ENCODE measurements at places on chromosomes 4 and X.

GRCh38 chrX:31093639-31093975, 21.8 kb upstream of the FTHL17 start:
- DNase-seq, result no peak

DNA sequence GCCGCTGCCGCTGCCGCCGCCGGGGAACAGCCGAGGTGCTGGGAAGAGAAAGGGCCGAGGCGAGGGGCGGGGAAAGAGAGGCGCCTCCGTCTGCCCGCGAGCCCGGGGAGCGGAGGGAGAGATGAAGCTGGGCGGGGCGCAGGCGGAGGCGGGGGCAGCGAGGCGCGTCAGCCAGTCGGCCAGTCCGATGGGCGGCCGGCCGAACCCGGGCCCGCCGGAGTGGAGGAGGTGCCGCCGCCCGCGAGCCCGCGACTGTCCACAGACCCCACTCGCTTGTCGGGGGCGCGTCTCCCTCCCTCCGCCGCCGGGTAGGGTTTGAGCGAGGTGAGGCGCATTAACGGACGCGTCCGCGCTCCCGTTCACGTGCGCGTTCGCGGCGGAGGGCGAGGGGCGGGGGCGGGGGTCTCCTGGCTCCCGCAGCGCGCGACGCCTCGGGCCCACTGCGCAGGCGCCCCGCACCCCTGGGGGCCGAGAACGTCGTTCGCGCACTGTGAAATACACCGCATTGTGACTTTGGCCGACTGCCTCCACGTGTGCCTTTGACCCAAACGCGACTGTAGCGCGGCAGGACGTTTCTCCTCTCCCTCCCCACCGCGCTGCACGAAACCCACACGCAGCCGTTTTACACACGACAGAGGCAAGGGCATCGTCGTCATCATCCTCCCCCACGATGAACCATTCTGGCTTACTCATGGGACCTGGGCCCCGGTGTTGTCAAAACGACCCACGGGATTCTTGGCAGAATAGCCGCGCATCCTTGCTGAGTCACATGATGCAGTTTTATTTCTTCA, at the start of gene NUDT11:
Gene NUDT11 (minus strand): TSS at position 92 of the 791 bp plus-strand sequence. CDS start 148 bp downstream, outside the sequence.
- DNase-seq, result no peak

DNA sequence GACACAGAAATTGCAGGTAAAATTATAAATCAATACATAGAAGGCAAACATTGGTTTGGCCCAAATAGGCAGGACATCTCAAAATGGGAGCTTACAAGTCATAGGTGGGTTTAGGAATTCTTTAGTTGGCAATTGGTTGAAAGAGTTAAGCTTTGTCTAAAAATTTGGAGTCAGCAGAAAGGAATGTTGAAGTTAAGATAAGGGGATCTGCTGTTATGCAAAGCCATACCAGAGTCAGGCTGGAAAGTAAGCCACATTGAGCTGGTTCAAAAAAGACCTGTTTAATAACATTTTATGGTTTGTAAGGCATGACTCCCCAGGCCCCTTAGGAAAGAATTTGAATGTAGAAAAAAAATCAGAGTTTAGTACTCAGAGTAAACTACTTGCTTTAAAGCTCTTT, 92.6 kb downstream of the IL13RA2 start:
- DNase-seq, result peak; percentile 4

DNA sequence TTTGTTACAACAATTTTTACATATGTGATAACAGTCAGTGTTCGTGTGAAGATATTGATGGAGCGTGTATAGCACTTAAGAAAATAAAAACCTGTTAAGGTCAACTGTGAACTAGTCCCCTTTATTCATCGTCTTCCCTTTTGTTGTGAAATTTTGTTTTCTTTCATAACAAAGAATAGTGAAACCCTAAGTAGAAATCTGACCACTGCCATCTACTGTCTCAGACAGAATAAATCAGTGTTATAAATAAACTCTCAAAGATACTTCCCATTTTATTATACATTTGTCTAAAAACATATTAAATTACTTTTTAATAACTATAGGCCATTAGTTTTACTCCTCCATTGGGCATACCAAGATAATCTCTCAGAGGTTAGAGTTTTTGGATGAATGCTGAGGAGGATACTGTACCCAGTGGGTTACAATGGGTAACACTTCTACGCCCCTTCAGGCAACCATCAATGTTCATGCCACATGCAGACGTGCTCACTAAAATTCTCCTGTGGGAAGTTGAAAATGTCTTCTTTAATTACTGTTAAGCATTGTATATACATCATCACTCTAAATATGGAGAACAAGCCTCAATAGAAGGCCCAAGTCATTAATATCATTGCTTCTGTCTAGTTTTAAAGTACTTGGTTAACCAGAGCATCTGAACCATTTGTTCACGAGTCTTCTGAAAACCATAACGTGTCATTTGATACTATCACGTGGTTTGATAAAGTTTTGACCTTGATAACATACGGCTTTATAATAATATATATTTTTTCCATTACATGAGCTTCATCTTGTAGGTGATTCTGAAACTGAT, 171.2 kb downstream of the TMA16 start:
- DNase-seq, result no peak

DNA sequence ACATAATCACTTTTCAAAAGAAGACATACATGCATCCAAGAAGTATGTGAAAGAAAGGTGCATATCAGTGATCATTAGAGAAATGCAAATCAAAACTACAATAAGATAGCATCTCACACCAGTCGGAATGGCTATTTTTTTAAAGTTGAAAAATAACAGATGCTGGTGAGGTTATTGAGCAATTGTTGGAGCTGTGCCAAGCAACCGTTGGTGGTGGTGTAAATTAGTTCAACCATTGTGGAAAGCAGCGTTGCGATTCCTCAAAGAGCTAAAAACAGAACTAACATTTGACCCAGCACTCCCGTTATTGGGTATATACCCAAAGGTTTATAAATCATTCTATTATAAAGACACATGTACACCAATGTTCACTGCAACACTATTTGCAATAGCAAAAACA, 14.2 kb downstream of the COX7B2 start:
- no peak for DNase-seq

- DNase-seq, result no peak
Observed at GRCh38 chr4:169996379-169997240, 29.6 kb downstream of the MFAP3L start.

DNA sequence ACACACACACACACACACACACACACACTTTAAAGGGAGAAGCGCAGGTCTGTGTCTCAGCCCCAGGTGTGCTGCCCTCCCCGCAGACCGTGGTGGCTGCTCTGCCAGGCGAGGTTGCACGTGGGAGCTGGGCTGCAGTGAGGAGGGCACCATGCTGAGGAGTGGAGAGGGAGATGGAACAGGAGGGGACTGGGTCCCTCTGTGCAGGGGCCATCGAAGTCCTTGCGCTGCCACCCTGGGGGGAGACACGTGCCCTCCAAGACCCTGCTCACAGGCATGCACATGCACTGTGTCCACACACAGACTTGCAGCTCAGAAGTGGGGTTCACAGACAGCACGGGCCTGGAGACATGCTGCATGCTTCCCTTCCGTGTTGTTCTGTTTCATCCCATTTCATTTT, 65.5 kb upstream of the HGFAC start:
- no peak for DNase-seq

DNA sequence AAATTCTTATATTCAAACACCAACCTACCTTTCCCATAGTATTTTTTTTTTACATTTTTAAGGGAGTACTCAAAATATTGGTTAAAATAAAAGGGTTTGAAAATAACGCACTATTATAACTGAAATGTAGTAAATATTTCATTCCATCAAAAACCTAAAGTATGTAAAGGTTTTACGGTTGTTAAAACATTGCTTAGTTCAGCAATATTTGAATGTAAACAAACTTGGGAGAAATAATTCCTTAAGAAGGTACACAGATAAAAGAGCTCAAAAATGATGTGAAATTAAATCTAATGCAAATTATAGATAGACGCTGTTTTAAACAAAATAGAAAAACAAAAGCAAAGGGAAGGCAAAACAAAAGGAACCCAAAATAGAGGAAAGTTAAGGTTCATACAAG, 1476.9 kb downstream of the PCDH18 start:
- no peak for DNase-seq

- no peak for DNase-seq
Observed at GRCh38 chr4:153523164-153523796, 57.1 kb downstream of the TMEM131L start.

DNA sequence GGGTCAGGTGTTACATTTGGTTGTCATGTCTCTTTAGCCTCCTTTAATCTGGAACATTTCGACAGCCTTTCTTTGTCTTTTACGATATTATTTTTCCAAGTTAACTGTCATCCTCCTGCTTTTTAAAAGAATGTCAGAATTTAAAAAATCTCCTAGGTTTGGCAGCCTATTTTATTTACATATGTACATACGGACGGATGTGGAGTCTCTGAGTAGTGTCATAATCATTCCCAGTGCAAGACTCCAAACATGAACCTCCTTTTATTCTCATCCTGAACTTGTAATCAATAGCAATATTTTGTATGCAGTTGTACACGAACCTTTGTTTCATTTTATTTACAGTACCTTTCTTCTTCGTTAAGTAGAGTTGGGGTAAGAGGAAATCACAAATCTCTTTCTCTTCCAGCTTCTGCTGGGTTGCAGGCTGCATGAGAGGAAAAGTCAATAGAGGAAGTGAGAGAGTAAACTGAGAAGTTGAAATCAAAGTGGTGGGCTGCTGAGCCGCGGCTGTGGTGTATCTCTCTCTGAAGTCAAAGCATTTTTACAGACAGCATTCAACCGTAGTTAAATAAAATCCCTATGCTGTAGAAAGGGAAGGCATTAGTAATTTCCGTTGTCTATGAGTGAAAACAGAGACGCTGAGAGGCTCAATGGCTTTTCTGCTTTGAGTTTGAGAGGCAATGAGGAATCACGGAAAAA, 53.9 kb upstream of the RPS6KA3 start:
- DNase-seq, result no peak

- DNase-seq, result no peak
Observed at GRCh38 chr4:147944249-147944648, 212.4 kb downstream of the ARHGAP10 start.

DNA sequence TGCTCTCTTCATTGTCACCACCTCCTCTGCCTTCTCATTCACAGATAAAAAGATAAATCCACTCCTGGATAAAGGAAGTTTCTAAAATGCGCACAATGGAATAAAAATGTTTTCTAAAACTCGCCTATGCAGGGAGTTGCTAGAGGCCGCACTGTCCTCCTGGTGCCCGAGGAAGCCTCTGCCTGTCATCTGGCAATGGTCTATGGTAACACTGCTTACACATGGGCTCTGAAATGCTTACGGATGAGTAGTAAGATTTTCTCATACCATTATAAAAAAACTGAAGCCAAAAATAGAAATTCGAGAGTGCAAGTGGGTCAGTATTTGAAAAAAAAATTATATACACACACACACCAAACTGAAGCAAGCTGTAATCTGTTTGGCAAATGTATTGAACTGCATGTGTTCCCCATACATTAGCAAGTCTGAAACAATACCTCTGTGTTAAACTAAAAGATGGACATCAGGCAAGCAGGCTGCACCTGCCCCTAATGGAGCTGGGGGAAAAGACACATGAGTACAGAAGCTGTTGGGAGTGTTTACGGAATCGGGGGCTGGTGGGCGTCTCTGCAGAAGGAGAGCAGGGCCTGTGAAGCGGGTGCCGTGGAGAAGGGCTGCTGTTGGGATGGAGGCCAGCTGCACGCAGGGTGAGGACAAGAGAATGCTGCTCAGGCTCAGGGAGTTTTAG, 103.3 kb upstream of the FAT1 start:
- no peak for DNase-seq

DNA sequence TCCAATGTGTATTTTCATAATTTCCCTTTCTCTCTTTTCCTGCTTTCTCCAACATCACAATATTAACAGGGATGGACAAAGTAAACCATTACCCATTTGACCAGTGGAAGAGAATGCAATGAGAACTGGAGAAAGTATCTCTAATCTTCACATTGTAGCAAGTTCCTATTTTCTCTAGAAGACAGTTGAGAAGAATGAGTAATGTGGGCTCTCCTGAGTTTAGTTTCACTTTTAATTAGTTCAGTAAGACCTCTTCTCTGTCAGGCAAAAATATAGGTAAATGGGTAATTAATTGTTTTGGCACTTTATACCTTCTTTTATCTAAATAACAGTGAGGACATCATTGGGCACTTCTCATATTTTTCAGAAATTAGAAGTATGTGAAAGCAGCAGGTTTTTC, 602.0 kb downstream of the GLUD2 start:
- no peak for DNase-seq

- DNase-seq, result no peak
Observed at GRCh38 chr4:127734976-127735375, 4.8 kb downstream of the SLC25A31 start.

GRCh38 chrX:68690936-68691501, 43.6 kb downstream of the STARD8 start:
- DNase-seq, result no peak

- no peak for DNase-seq
Observed at GRCh38 chrX:120014354-120015130, 62.9 kb downstream of the RHOXF2B start.

DNA sequence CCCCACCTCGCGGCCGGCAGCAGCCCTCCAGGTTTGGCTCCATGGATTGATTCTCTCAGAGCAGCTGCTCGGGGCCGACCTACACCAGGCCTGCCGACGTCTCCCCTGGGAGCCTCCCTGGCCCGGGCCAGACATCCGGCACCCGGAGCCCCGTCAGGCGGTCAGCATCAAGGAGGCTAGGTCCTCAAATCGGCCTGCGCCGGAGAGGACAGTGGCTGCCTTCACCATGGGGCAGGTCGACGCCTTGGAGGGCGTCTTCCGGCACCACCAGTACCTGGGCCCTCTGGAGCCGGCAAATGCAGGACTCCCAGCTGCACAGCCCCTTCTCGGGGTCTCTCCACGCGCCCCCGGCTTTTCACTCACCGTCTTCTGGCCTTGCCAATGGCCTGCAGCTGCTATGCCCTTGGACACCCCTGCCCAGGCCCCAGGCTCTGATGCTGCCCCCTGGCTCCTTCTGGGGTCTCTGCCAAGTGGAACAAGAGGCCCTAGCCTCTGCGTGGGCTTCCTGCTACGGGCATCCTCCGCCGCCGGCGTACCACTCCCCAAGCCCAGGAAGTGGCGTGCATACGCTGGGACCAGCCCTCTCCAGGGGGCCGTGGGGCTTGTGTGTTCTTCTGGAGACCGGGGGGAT, 341.8 kb downstream of the MAGEB5 start:
- DNase-seq, result no peak

DNA sequence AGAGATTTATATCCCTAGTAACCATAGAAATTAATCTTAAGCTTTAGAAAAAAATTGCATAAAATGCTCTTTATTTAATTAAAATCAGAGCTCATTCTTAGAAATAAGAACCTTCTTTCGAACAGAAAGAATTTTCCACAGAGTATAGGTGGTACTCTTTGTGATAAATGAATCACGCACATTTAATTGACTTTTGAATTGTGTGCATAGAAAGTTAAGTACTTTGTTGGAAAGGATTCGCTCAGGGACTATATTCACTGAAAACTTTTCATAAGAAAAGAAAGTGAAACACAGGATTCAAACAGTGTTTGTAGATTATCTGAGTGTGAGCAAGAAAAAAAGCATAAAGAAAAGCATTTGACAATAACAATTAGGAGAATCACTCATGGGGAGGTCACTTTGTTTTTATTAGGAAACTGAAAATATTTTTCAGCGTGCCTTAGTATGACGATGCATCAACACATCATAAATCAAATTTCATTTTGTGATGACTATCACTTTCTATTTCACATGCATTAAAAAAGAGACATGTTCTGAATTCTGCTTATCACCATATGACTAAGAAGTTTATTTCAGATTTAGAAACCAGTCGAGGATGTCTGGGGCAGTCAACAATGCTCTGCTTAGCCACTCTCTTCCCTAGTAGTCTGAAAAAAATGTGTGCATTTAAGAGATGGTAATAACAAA, 49.5 kb downstream of the STX18 start:
- DNase-seq, result no peak

- no peak for DNase-seq
Observed at GRCh38 chrX:83008415-83008814, 499.7 kb upstream of the POU3F4 start.

All from AG04450 (cell line).